ENCODE measurements at places on chromosomes 5 and 9.

DNA sequence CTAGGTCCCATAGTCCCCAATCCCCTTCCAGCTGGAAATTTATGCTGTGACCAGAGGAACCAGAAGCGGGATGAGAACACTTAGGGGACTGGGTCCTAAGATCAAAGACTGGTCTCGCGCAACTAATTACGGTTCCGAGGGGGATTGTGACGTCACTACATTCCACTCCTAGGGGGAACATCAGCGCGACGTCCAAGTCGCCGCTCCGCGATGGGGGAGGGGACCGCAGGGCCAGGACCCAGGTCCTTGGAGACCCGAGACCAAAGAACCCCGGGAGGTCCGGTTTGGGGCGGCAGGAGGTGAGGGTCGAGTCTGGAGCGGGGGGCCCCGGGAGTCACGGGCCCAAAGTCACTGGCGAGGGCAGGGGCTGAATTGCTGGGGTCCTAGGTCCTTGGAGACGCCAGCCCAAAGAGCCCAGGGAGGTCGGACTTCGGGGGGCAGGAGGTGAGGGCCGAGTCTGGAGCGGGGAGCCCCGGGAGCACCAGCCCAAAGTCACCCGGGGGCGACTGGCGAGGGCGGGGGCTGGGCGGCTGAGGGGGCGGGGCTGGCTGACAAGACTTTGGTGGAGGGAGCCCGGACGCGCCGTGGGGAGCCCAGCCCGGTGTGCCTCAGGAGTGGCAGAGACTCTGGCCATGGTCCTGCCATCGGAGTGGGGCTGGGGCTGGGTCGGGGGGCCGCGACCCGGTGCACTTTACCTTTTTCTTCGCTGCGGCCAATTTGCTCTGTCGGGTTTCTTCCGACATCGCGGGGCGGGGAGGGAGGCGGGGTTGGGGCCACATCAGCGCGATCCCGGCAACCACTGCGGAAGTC, at the start of gene GOLGA2:
Gene GOLGA2, minus strand, starts transcription at position 810 of the 810 bp plus-strand sequence. Its CDS starts 31 bp downstream, at position 779.
- peak; percentile 21 for DNase-seq

DNA sequence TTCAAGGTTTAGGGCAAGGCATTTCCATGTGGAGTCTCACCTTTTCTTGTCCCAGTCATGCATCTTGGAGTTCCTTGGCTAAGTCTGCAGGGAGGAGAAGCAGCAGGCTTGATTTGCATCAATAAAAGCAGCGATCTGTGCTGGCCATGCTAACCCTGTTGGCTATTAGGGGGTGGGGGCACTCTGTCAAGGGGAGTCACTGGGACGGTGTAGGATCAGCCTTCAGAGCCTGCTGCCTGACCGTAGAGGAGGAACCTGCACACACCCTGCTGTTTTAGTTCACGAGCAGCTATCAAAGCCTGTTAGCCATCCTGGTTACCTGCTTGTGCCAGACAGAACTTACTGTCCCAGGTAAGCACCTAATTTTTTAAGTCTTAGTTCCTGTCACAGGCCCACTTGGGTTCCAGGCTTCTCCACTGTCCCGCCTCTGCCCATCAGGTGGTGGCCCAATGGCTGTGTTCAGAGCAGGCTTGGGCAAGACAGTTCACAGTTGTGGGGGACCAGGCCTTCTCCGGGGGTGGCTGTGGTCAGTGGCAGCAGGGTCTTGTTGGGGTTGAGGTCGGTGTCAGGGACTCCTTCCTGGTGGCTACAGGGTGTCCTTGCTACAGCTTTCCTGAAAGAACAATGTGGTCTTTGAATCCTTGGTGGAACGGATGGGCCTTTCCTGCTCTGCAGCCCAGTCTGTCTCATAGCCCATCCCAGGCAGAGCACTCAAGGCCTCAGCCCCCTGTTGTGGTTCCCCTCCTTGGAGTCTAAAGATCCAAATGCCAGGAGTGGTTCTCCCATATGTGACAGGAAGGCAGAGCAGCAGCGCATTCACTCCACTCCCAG, 43.7 kb downstream of the SECISBP2 start:
- DNase-seq, result no peak

DNA sequence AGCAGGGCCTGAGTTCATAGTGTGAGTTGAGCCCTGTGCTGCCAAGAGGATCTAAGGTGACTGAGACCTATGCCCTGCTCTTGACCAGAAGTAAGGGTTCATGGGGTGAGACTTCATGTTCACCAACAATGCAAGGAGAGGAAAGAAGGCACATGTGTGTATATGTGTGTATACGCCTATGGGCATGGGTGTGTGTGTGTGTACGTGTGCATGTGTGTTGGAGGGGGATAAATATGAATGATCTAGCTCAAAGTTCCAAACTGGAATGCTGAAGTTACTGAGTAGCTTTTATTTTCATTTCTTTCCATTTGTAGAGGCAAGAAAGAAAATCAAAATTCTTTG, 25.6 kb upstream of the HAND1 start:
- no peak for DNase-seq

- DNase-seq, result no peak
Measured at GRCh38 chr5:132776938-132777208, 166 bp downstream of the SEPTIN8 start.

GRCh38 chr9:91580136-91580535, 156.5 kb upstream of the NFIL3 start:
- DNase-seq, result peak; percentile 83

- DNase-seq, result no peak
Measured at GRCh38 chr9:86868616-86869015, 78.7 kb downstream of the GAS1 start.

- DNase-seq, result peak; percentile 65
Measured at GRCh38 chr9:92808726-92809451, 44.3 kb upstream of the BICD2 start.

- no peak for DNase-seq
Measured at GRCh38 chr5:31807789-31808540, 169.0 kb downstream of the PDZD2 start.

DNA sequence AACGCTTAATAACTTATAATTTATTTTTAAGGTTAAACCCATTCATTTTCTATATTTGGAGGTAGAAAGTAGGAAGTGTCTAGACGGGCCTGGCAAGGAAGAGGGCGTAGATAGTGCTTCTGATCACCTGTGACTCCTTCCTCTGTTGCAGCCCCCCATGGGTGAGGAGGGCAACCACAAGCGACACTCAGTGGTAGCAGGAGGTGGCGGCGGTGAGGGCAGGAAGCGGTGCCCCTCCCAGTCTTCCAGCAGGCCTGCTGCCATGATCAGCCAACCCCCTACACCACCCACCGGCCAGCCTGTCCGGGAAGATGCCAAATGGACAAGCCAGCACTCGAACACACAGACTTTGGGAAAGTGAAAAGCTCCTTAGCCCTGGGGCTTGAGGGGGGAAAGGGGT, 36.7 kb downstream of the FAXDC2 start:
- no peak for DNase-seq

GRCh38 chr5:73380710-73381589, 67.6 kb downstream of the FOXD1 start:
- no peak for DNase-seq

DNA sequence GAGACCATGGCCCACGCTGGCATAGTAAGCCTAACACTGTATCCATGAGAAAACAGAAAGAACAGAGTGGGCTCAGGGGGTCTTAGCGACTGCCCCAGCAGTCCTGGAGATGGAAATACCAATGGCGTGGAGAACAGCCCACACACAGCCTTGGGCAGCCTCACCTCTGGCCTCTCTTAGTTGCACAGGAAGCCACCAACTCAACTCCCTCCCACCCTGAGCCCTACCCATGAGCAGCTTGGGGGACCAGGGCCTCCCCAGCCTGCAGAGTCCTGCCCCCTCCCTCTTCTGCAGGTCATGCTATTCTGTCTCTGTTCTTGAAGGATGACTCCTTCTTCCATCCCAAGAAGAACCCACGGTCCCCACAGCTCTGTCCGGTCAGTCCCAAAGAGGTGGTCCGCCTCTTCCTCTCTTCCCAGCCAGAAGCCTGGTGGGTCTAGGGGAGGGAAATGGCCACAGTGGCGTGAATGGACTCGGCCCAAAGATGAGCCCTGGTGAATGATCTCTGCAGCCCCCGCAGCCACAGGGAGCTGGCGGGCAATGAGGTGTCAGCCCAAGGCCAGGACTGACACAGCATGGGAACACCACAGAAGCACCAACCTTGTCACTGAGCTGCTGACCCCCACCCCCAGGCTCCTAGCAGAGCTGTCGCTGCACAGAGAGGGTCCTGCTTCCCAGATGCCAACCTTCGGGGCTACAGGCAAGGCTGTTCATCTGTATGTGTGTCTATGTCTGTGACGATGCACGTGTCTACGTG, 131.2 kb downstream of the ROR2 start:
- no peak for DNase-seq

- DNase-seq, result no peak
Measured at GRCh38 chr5:149930043-149930748, 14.4 kb downstream of the PDE6A start.

DNA sequence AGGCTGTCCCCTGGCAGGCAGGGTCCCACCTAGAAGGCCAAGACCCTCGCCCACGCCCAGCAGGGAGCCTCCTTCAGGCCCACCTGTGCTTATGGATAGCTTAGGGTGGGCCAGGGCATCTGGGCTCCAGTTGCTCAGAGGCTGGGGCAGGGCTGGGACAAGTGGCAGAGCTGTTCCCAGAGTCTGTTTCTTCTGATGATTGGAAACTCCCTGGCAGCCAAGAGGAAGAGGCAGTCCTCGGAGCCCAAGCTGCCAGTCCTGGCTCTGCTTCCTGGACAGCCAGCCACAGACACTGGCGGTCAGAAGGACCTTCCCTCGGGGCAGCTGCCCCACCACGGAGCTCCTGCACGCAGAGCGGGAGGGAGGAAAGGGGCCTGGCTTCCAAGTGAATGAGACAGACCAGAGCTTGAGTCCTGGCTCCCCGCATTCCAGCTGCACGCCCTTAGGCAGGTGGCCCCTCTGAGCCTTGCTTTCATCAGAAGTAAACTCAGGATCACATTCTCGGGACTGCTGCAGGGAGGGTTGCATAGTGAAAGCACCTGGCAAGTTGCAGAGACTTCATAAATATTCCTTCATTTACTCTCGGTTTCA, 37.9 kb upstream of the GABRP start:
- peak; percentile 56 for DNase-seq

GRCh38 chr5:4230471-4230785, 634.8 kb downstream of the IRX1 start:
- DNase-seq, result no peak

DNA sequence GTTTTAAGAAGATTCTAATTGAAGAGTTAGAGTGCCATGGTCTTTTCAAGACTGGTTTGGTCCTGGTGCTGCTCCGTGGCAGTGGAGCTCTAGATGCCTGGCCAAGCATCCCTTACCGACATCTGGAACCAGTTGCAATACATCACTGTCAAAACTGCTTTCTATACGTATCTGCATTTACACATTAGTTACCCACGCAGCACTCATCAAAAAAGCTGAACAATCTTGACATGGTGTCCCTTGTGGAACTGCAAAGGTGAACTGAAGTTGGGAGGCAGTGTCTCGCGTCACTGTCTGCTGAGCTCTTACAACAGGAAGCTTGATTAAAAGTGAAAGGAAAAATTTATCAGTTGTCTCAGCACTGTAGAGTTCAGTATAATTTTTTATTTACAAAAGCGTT, 82.6 kb downstream of the PBX3 start:
- DNase-seq, result no peak

DNA sequence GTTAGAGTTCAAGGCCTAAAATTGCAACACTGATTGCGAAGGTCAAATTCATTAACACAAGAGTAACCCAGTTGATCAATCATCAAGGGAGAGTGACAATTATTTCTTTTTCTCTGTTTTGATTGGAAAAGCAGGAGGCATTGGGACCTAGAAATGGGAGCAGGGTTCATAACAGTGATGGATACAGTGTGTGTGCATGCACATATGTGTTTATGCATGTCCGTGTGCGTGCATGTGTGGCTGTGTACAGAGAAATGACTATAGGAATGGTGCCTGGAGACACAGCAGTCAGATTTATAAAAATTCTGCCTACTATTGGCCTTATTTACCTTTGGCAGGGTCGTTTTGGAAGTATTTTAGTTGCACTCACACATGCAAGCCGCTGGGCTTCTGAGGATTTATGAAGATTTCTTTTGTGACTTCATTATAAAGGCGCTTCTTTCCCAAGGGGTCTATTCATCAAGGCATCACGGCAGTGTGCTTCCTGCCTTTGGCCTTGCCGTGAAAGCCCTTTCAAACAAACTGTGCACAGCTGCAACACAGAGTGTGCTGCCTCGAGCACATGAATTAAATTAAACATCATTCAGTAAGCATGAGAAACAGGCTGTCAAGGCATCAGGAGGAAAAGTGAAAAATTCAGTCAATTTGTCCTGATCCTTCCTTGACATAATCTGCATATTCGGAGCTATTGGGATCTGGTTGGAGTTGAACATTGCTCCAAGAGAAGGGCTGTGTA, 122.8 kb upstream of the PUM3 start:
- no peak for DNase-seq

DNA sequence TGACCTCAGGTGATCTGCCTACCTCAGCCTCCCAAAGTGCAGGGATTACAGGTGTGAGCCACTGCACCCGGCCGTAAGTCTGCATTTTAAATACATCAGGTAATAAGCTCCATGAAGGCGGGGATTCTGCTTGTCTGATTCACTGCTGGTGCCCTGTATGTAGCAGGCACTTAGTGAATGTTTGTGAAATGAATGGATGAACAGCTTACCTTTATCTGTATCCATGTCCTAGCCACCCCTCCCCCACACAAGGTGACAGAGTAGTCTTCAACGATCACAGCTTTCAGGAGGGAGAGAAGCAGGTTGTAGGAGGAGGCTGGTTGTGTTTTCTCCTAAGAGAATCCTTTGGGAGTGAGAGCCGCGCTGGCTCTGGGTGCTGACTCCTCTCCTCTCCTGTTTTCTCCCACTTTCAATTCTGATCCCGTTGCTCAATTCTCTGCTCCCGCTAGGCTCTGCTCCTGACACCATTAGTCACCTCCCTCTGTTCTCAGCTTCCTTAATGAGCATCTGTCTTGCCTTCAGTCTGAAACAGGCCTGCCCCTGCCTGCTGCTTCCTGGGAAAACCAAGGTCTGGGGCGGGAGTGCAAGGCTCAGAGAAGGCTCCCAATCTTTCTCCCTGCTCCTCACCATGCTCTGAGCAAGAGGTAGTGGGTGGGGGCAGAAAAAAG, 88.8 kb upstream of the CTNNA1 start:
- peak; percentile 81 for DNase-seq

- no peak for DNase-seq
Measured at GRCh38 chr5:120535900-120536299, 71.8 kb downstream of the PRR16 start.

DNA sequence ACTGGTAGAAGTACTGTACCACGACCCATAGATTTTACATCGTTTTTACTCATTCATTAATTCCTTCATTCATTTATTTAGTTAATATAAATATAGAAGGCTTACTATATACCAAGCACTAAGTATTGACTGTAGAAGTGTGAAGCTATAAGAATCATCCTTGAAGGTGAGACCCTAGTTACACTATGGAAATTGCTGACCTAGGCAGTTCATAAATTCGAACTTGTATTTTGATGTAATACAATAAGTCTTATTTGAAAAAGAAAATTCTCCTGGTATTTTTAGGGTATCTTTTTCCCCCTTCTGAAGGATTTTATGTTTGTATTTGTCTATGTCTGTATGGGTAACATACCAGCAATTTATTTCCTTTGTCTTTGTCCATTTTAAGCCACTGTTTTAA, 220.1 kb upstream of the DMAC1 start:
- DNase-seq, result no peak

- DNase-seq, result no peak
Measured at GRCh38 chr9:90871327-90871935, 69.8 kb downstream of the SYK start.

Measured in NCI-H226 (cell line).